ENCODE measurements at places on chromosomes 7 and 10. TPM values are rescaled to one million over a fixed set of nuclear protein-coding genes. Genes with fewer than 3 reads are reported as not detected.
A peak's percentile ranks its signal among the peaks of the same experiment; 100 is the strongest.

GRCh38 chr7:1042492-1042833 is 1.9 kb upstream of the GPR146 start:
- DNase-seq = no peak

DNA sequence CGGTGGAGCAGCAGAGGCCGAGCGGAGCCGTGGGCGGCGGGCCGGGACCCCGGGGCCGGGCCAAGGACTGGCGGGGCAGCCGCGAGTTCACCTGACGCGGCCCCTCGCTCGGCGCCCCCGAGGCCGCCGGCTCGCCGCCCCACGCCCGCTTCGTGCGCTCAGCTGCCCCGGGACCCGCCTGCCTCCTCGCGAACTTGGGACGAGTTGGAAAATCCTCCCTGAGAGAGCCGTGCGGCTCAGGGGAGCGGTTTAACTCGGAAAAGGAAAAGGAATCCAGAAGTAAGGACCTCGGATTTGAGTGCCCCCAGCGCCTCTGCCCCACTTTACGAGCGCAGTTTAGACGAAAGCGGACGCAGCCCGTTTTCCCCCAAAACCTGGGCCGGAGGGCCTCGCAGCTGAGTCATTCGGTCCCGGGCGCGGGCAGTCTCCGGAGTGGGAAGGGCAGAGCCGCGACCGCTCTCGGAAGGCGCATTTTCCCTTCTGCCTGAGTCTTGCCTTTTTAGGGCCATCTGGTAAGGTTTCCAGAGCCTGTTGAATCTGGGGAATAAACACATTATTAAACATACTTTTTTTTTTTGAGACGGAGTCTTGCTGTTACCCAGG is 744 bp downstream of the CREM start:
- DNase-seq = peak; percentile 72

GRCh38 chr10:65611592-65611991 is 1314.2 kb upstream of the LRRTM3 start:
- no peak for DNase-seq

GRCh38 chr7:74275401-74275881 is 13.8 kb upstream of the CLIP2 start:
- no peak for DNase-seq

GRCh38 chr10:110211465-110211843 is 4.0 kb downstream of the MXI1 start:
- DNase-seq = no peak

DNA sequence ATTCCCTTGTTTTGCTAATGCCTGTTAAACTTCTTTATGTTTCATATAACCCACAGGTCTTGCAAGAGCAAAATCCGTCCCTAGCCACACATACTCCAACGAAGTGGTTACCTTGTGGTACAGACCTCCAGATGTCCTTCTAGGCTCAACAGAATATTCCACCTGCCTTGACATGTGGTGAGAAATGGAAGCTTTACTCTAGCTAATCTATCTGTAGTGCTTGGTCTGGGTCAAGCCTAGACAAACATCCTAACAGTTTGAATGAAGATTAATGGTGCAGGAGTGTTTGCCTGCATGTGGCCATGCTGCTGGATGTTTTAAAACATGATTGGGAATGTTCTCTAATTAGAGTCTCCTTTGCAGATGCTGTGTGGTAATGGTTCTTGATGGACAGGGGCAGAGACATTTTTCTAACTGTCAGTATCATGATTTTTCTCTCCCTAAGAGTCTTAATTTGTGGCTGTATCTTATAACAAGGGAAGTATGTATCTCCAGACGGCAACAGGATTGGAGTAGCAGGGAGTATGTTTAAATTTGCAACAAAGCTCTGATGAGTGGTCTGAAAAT is 308.5 kb upstream of the FZD1 start:
- DNase-seq = no peak

- DNase-seq = no peak
Measured at GRCh38 chr7:131867461-131867860, 311.0 kb upstream of the PODXL start.

DNA sequence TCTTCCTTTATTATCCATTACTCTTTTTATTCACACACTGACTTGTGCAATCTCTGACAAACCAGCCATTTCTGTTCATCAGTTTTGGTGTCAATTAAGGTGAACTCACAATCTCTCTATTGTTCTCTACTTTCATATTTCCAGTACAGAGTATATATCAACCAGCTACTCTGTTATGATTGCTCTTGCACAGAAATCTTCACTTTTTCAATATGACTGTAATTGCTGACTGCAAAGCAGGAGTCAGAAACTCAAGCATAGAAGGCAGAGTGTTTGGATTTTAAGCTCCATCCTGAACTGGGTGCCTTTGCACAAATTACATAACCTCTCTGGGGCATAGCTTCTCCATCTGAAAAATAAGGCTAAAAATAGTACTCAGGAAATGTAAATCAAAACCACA is 1042.0 kb downstream of the GRM8 start:
- no peak for DNase-seq

- no peak for DNase-seq
Measured at GRCh38 chr7:114405427-114405826, 9.2 kb upstream of the FOXP2 start.

DNA sequence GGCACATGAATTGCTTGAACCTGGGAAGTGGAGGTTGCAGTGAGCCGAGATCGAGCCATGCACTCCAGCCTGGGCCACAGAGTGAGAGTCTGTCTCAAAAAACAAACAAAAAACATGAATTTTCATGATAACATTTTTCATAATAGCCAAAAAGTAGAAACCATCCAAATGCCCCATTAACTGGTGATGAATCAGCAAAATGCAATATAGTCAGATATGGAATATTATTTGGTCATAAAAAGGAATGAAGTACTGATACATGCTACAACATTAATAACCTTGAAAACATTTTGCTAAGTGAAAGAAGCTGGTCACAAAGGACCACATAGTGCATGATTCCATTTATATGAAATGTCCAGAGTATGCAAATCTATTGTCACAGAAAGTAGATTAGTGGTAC is 24.5 kb upstream of the VCL start:
- DNase-seq = no peak

DNA sequence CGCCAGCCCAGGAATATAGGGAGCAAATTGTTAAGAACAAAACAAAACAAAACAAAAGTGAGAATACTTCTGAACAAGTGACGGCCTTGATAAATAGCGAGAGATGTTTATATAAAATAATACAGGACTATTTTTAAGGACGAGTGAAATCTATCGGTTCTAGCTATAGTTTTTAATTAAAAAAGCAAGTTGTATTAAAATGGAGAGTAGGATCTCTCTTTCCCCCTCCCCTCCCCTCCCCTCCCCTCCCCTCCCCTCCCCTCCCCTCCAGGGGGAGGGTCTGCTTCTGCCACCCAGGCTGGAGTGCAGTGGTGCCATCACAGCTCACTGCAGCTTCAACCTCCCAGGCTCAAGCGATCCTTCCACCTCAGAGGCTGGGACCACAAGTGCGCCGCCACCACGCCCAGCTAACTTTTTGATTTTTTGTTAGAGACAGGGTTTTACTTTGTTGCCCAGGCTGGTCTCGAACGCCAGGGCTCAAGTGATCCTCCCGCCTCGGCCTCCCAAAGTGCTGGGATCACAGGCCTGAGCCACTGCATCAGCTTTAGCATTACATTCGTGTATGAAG is 440 bp upstream of the TCAF1 start:
- DNase-seq = peak; percentile 25

DNA sequence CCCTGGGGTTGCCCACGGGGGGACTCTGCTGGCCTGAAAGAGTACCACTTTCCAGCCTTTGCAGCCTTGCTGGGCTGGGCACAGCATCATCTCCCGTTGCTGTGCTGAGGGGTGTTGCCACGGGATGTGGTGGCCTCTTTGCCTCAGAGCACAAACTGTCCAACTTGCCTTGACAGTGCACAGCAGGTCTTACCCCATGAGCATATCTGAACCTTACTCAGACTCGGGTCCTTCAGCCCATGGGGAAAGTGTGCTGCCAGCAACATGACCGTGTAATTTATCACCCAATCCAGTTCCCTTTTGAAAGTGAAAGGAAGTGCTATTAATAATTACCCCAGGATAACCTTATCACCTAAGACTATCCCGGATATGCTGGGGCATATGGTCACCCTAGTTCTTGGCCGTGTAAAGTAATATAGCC is 46.8 kb downstream of the TBXAS1 start:
- DNase-seq = no peak

DNA sequence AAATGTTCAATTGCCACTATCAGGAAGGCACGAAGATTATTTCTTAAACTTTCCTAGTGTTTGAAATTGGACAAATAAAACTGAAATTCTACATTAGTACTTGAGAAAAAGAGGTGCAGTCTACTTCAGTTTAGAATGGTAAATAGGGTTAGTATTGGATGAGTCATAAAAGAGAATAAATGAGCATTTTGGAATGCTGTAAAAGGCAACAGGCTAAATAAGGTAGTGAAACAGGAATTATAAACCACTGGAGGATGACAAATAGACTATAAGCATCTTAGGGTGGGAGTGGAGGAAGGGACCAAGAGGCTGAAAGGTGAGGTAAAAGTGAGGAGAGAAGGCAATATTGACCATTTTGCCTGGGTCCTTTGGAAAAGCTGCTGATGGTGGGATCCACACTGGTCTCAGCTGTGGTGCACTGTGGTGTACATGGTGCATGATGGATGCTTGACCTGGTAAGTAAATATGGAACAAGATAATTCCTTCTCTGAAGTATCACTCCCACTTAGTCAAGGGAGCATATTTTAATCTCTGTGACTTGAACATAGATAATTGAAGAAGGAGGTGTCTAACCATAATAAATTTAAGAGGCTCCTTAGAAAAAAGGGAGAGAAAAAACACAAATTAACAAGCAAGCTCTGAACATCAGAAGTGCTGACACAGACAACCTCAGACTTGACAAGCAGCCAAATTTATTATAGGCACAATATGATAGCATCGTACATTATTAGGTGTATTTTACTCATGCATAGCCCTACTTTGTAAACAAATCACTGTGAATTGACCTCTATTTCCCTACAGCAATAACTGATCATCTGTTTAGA is 76.4 kb upstream of the SCIN start:
- no peak for DNase-seq

- no peak for DNase-seq
Measured at GRCh38 chr10:7302930-7303557, 107.8 kb downstream of the SFMBT2 start.

GRCh38 chr10:127790066-127790624 is 53.2 kb downstream of the FOXI2 start:
- no peak for DNase-seq

GRCh38 chr10:48251152-48251524 is 23.4 kb downstream of the FRMPD2 start:
- DNase-seq = no peak

DNA sequence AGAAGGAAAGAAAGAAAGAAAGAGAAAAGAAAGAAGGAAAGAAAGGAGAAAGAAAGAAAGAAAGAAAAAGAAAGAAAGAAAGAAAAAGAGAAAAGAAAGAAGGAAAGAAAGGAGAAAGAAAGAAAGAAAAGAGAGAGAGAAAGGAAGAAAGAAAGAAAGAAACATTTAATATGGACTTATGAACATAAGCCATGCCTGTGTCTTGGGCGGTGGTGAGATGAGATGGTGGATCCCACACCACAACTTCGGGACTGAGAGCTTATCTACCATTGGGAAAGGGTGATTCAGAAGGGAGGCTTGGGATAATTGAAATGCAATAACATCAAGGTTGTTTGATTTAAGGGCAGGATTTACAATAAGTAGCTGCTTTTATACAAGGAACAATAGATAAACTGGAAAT is 843.9 kb upstream of the AUTS2 start:
- no peak for DNase-seq

GRCh38 chr7:132152131-132152889 is 424.0 kb downstream of the PLXNA4 start:
- no peak for DNase-seq

DNA sequence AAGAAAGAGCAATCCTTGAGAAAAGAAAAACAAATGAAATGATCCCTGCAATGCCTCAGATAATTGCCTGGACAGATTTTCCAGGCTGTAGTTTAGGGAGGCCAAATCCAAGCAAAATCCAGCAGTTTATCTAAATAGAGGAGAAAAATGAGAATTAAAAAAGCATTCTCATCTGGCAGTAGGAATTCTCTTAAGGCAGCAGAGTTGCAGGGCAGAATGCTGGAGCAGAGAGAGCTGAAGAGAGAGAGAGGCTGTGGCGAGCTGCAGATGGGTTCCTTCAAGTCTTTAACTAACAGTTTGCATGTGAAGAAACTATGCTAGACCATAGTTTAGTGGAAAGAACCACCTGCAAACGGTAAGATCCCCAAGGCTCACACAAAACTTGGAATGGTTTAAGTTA is 6.0 kb upstream of the LIPA start:
- no peak for DNase-seq

DNA sequence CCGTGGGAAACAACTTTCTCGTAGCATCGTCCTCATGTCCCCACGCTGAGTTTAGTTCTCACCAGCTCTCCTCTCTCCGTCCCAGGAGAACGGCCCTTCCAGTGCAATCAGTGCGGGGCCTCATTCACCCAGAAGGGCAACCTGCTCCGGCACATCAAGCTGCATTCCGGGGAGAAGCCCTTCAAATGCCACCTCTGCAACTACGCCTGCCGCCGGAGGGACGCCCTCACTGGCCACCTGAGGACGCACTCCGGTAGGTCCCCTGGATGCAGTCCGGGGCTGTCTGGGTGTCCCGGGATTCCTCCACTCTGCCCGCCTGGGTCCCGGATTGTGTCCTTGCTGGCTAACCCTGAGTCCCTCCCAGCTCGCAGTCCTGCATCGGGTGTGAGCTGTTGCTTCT is 67.7 kb downstream of the FIGNL1 start:
- no peak for DNase-seq

GRCh38 chr10:78007172-78007571 is 22.1 kb downstream of the POLR3A start:
- no peak for DNase-seq

The CALCR gene
- not detected for total RNA-seq

The SPDYE8 gene
- not detected for total RNA-seq

The CALHM1 gene
- total RNA-seq = not detected

The SLC29A4 gene
- total RNA-seq = 23.4 TPM

The LAMB1 gene
- 132 TPM for total RNA-seq

Measured in left colon (tissue), 2 donors.